PC-3 (cell line): ENCODE measurements at places on chromosomes 3 and 15. TPM values are rescaled to one million over a fixed set of nuclear protein-coding genes. Genes with fewer than 3 reads are reported as not detected.

OXNAD1 gene
- 17.6 and 20.5 TPM in 2 replicates for total RNA-seq

PLA2G4D gene
- total RNA-seq = 0.17 and 0.55 TPM in 2 replicates

GNL3 gene
- total RNA-seq = 219 TPM in 2 replicates

GRCh38 chr3:34676436-34676835, 878.0 kb downstream of the PDCD6IP start:
- no peaks in the 10 kb centered on the region for H3K36me3 ChIP-seq
- H3K4me1 ChIP-seq = no peaks in the 10 kb centered on the region
- no peak overlapping the region for H3K4me3 ChIP-seq
- H3K27me3 ChIP-seq = no peaks in the 10 kb centered on the region
- peak; percentile 10 for DNase-seq

AHSG gene
- total RNA-seq = not detected in 2 replicates

GRCh38 chr15:63805993-63806980, 27.5 kb downstream of the HERC1 start:
- H3K36me3 ChIP-seq = no peaks in the 10 kb centered on the region
- H3K27ac ChIP-seq = no peak overlapping the region
- DNase-seq = no peak
- H3K4me1 ChIP-seq = no peaks in the 10 kb centered on the region
- H3K27me3 ChIP-seq = no peaks in the 10 kb centered on the region
